ENCODE measurements at places on chromosomes 16 and 17.

DNA sequence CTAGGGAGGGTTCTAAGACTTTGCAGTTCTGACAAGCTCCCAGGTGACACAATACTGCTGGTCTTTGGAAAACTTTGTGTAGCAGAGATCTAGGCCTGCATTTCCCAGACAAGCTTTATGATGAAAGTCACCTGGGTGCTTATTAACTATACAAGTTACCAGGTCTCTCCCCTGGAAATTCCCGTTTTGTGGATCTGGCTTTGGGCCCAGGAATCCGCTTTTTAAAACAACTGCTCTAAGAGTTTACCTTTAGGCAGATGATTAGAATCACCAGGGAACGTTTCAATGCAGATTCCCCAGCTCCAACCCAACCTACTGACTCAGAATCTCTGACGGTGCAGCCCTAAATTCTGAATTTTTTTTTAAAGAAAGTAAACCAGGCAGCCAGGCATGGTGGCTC, 36.3 kb downstream of the MYH3 start:
- DNase-seq, result no peak

DNA sequence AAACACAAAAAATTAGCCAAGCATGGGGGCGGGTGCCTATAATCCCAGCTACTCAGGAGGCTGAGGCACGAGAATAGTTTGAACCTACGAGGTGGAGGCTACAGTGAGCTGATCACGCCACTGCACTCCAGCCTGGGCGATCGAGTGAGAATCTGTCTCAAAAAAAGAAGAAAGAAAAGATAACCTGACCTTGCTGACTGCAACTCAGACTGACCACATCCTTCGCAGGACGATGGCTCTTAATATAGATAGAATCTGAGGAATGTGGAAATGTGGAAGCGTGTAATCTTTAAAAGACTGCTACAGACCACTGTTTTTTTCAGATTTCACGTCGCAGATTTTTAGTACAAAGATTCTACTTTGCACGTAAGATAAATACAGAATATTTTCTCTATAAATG, 37.8 kb downstream of the KLHDC4 start:
- DNase-seq, result no peak

DNA sequence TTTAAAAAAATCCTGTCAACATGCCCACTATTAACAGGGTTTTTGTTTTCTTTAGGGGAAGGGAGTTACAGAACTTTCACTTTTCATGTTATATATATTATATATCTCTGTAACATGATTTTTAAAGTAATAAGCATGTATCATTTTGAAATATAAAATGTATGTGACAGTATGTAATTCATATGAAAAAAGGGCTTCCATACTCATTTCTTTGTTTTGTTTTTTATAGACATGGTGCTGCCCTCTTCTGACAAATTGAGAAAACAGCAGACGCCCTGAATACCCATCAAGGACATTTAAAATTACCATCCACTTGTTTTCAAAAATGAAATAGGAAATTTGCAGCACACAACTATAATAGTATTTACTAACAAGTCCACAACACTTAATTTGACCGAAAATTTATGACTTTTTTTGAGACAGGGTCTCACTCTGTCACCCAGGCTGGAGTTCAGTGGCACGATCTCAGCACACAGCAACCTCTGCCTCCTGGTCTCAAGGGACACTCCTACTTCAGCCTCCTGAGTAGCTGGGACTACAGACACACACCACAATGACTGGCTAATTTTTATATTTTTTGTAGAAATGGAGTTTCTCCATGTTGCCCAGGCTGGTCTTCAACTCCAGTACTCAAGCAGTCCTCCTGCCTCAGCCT, 30.4 kb downstream of the CFDP1 start:
- DNase-seq, result no peak

GRCh38 chr17:57458718-57459285, 202.5 kb downstream of the MSI2 start:
- no peak for DNase-seq

- DNase-seq, result peak; percentile 17
Observed at GRCh38 chr16:29029168-29029994, 44.5 kb downstream of the LAT start.

GRCh38 chr17:80793421-80793820, 198.2 kb upstream of the CHMP6 start:
- DNase-seq, result no peak

- DNase-seq, result no peak
Observed at GRCh38 chr17:40456396-40456951, 13.2 kb downstream of the IGFBP4 start.

DNA sequence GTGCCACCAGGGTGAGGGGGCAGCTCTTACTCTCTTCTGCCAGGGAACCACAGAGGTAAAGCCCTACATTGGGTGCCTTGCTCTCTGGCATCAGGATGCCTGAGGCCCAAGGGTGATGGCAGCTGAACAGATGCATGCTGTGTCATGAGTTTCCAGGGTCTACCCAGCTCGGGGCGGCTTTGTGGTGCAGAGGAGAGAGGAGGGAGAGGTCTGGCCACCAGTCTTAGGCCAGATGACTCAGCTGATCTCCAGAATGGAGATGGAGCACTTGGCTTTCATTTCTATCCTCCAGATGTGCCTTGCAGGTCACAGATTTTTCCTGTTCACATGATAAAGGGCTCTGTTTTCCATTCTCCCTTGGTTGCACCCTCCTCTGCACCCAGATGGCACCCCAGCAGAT, 23.6 kb upstream of the USP22 start:
- DNase-seq, result no peak

DNA sequence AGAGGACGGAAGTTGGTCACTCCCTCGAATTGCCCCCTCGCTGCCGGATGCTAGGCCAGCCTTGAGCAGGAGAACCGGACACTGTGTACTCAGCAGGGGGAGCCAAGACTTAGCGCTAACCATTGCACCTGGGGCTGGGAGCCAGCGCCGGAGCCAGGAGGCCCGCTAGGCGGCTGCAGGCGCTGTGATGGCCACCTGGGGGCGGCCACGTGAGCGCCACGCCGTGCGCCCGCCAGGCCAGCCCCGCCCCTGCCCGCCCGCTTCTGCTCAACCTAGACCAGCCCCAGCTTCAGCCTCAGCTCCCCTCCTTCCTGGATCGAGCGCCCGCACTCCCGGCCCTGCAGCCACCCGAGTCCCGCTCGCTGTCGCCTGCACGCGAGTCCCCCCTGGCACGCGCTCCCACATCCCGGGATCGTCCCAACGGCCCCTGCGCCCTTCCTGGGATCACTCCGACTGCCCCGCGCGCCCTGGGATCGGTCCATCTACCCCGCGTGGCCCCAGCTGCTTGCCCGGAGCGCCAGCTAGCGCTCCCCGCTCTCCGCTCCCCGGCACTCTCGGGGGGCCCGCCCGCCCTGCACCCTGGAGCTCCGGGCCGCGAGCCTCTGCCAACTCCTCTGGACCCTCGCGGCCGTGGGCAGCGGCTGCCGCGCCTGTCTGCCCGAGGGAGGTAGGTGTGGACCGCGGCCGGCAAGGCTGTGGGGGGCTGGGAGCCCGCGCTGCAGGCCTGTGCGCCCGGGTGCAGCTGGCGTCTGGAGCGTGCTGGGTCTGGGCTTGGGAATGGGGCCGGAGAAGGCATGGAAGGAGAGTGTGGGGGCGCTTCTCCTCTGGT, at the start of gene EEF2K:
Gene EEF2K (plus strand): TSS at position 266 of the 829 bp plus-strand sequence. CDS start 19,452 bp downstream, outside the sequence.
- peak; percentile 56 for DNase-seq

DNA sequence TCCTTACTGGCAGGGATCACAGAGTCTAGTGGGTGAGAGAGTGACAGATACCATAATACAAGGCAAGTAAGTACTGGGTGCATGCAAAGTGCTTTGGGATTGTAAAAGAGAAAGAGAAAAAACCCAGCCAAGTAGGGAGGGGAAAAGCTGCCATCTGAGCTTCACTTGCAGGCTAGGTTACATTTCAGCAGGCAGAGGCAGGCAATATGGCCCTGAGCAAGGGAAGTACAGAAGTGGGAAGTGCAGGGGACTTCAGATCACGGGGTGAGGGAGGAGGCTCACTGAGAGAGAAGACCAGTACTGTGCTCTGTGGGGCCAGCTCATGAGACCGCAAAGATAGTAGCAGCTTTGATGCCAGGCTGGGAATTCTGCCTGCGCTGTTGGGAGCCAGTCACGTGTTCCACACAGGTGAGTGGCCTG, 230.6 kb downstream of the MSI2 start:
- no peak for DNase-seq

All from stimulated activated CD4-positive, alpha-beta T cell treated with anti-CD3 and anti-CD28 coated beads, TNF-alpha, amount 100 ng/mL, for 1 hour (primary cell).